ENCODE measurements at places on chromosomes 6 and 20.

DNA sequence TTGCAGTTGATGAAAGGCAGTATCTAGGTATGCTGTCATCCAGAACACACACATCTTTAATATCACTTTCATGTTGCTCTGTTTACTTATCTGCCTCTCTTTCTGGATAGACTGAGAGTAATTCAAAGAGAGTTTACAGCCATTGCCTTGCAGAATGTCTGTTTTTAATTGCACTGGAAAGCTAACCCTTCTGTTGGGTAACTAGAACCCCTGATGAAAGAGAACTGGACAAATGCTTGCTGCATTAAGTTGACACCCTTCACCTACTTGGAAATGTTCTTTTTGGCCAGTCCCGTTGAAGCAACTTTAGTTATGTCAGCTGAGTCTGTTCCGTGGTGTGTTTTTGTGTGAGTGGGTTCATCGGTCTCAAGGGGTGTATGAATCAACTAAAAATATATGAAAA lies 383.8 kb upstream of the CITED2 start:
- no peak for DNase-seq

DNA sequence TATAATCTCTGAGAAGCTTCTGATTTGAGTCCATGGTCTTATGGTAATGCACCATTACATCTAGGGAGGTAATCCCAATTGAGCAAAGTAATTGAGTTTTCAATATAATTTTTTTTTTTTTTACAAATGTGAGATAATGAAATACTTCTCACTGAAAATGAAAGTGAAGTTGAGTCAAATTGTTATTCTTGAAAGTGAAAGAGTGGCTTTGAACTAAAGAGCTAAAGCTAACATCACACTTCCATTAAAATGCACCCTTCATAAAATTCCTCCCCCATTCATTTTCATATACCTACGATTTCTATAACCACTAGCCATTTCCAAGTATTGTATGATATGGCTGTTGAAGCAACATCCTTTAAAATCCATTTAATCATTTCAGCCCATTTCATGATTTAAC lies 149.1 kb upstream of the IMPG1 start:
- no peak for DNase-seq

DNA sequence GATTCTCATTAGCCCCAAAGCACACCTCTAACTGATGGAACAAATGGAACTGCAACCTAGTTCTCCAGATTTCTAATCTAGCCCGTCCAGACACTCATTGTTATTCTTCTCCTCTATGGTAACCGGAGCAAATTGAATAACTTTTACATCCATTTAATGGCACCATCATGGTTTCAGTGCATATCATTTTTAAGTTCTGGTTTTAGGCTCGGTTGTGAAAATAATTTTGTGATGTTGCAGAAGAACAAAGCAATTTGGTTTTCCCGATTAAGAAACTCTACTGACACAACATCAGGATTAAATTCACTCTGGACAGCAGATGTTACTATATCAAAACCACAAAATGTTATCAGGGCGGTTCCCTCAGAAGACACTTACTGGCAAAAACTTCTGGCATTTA lies 42.5 kb upstream of the HBS1L start:
- no peak for DNase-seq

- DNase-seq = no peak
Observed at GRCh38 chr20:43532416-43533055, 25.0 kb downstream of the L3MBTL1 start.

DNA sequence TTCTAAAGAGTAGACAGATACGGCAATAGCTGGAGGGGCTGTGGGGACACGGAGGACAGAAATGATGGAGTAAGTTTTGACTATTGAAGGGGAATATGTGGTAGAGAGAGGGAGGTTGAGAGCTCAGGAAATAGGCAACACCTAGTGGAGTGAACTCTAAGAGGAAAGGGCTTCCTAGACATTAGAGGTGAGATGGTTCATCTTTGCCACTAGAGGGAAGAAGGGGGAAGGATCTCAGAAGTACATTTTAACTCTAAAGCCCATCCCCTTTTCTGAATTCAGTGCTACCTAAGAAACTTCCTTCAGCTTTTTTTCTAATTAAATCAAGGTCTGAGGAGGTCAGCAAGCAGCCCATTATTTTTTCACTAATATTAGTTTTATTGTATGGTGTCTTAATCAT lies 689.4 kb upstream of the MAP3K7 start:
- DNase-seq = no peak

DNA sequence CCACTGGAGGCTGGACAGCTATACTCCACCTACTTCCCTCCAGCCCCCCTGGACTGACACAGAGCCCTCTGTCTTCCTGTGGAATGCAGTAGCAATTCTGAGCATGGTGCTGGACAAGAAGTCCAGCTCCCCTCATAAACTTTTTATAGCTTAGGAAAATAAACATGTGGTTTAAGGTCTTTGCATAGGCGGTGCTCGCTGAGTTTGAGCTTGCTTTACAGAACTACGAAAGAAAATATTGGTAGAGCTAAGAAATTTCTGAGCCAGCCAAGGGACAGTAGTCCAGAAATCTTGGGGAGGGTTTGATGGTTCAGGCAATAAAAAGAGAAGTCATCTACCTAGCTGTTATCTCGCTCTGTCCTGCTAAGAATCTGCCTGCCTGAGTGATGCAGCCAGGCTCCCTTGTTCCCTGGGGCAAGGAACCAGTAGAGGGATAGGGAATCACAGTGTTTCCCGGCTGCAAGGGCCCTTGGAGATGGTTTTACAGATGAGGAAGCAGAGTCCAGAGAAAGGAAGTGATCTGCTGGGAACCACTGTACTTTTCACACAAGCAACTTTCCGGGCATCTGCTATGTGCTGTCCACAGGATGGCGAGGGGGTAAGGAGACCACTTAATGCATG lies 343.4 kb downstream of the CDC5L start:
- DNase-seq = no peak

GRCh38 chr20:57600320-57601210 lies 19.7 kb downstream of the ZBP1 start:
- no peak for DNase-seq

GRCh38 chr20:10671919-10672623 lies 1.7 kb downstream of the JAG1 start:
- peak; percentile 85 for DNase-seq

All from mucosa of descending colon (tissue), 3 donors.